ENCODE measurements at places on chromosomes 12 and 14.
A peak's percentile ranks its signal among the peaks of the same experiment; 100 is the strongest.

- peak; percentile 65 for DNase-seq
Measured at GRCh38 chr14:24368562-24369252, 723 bp downstream of the NFATC4 start.

- no peak for DNase-seq
Measured at GRCh38 chr14:24403294-24403998, 4.6 kb downstream of the NYNRIN start.

- DNase-seq: no peak
Measured at GRCh38 chr12:96212456-96213375, 18.5 kb downstream of the ELK3 start.

- DNase-seq: no peak
Measured at GRCh38 chr12:48966177-48966895, 5.2 kb downstream of the WNT10B start.

DNA sequence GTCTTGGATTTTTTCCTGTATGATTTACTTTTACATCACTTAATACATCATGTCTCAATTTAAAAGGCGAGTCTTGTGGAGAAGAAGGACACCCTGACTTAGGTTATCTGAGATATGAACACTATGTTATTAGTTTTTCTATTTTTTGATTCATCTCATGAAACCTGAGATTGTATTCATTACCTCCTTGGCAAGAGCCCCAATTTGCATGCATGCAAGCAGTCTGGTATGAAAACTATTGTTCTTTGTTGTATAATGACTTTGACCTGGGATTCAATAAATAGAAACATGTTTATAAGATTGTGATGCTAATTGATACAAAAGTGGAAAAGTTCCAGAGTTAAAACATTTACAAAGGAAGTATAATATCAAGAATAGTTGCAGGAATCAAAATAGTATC is 576.1 kb downstream of the NOVA1 start:
- DNase-seq: no peak

DNA sequence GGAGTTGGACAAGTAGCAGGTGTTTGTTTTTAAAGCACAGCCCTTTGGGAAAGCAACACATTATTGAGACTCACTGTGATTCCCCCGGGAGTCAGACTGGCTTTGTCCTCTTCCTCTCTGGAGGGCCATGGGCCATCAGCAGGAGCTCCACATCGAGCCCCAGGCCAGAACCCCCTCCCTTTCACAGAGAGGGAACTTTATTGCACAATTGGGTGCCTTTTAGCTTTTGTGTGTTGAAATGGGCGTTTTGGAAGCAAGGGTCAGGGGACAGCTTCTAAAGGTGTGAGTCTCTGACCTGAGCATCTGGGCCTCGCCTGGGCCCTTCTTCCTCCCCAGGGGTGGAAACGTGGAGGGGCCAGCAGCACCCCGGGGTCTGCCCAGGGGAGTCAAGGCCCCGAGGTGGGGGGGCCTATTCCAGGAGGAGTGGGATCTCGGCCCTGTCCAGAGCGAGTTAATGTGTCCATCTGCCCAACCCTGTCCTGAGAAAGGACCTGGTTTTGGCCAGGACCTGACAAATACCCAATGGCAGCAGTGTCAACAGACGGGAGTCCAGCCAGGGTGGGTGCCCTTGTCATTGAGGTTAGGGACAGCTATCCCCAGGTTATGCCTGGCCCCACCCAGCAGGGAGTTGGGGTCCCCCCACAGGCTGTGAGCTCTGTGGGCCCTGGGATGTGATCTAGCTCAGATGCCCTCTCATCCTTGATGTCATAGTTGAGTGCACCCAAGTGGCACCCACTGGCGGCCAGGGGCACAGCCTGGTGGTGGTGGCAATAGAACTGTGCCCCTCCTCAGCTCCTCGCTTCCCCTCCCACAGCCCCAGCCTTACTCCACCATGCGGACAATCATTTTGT is 37.1 kb downstream of the SLC8B1 start:
- no peak for DNase-seq

- DNase-seq: no peak
Measured at GRCh38 chr14:69366761-69367160, 31.3 kb downstream of the ERH start.

- no peak for DNase-seq
Measured at GRCh38 chr14:39668449-39668848, 236.2 kb upstream of the FBXO33 start.

DNA sequence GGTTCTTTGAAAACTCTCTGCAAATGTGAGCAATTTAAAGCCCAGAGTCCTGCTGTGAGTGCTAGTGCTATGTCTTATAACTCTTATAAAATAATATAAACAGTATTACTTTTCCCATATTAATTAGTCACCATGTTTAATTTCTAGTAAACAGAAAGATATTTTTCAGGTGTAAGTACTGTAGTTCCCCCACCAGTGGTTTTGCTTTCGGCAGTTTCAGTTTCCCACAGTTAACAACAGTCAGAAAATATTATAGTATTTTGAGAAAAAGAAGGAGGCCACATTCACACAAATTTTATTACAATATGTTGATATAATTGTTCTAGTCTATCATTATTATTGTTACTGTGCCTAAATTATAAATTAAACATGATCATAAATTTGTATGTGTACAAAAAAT is 800.5 kb downstream of the LRFN5 start:
- no peak for DNase-seq
